ENCODE measurements at places on chromosomes 4 and X.

DNA sequence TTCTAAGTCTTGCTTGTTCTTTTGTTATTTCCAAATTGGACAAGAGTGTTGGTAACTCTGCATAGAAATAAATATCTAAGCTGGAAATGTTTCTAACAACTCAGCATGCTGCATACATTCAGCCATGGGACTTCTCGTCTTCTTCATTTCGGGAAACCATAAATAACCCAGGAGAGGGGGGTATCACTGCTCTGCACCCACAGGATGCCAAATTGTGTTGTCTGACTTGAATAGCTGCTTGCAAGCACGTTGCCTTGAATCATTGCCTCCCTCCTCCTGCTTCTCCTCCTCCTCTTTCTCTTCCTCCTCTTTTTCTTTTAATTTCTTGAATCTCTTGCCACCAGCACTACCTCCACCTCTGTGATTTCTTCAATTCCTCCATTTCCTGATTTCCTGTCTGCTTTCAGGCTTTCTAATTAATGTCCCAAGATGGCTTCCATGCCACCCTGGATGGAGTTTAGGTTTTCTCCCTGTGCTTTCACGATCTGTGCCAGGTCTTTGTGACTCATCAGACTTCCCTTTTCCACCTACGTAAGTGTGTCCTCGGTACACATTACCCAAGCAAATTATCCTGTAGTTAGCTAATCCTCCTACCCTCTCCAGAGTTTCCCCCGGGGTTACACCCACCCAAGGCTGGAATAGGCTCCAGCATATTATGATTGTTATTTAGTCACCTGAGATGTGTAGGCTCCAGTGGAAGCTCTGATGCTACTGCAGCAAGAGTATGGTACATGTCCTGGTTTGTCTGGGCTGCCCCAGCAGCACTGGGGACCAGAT lies 122.6 kb upstream of the VCX3B start:
- no peak for DNase-seq

DNA sequence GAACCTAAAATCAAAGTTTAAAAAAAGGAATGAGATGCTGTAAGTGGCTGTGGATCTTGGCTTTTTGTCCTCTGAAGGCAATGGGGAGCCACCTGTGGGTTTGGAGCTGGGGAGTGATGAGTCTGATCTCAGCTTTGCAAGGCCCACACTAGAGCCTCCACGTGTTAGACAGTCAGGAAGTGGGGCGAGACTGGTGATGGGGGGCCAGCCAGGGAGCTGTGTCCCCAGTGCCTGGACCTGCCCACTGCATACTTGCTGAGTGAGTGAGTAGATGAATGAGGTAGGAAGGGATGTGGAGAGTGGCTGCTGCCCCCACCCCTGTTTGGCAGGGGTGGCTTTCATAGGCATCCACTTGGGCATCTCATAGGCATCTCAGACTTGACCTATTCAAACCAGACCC lies 84.0 kb downstream of the NHSL2 start:
- DNase-seq: no peak

DNA sequence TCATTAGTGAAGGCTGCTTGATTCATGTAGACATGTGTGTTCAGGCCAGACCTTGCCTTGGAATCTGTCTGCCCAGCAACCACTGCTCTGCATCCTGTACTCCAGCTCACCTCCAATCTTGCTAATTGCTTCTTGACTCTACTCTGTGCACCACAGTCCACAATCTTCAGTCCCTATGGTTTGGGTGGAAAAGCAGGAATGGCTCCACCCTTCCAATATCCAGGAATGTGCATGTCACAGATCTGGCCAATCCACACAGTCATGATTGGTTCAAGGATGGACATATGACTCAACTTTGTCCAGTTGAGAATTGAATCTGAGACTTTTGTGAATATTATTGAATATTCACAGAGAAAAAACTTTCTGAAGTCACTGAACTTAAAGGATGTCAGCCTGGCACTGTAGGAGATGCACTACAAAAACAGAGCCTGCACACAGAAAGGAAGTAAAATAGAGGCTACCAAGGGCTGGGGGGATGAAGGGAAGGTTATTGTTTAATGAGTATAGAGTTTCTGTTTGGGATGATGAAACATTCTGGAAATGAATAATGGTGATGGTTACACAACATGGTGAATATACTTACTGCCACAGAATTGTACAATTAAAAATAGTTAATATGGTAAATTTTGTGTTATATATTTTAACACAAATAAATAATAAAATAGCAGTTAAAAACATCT lies 161.3 kb upstream of the USP38 start:
- DNase-seq: no peak

GRCh38 chr4:36322921-36323354 lies 41.5 kb downstream of the DTHD1 start:
- no peak for DNase-seq

DNA sequence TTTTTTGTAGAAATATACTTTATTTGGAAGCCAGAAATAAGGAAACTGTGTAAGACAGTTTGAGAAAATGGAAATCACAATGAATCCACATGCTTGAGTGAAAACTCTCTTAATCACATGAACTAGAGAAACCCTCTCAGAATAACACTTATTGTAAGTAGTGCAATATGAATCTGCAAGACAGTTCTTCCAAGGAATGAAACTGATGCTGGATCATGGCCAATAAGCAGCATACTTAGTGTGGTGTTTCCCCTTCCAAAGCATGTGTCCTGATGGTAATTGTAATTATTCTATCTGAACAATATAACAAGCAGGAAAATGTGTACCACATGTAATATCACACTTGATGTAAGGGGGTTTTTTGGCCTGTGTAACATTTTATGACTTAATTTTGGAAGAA lies 1870.5 kb upstream of the TENM3 start:
- DNase-seq: no peak

DNA sequence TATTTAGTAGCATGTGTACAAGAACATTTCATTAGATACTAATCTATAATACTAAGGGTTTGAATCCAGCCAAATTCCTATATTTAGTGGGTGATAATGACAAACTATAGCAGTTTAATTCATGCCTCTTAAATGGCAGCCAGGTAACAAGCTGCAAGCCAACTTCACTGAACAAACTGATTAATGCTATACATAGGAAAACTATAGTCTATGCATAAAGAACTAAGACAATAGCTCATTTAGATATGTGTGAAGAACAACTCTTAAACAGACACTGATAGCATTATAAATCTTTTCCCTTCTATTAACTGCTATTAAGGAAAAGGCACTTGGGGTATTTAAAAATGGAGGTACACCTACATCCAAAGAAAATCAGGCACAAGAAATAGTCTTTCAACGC lies 19.1 kb downstream of the ACSL1 start:
- DNase-seq: no peak

- DNase-seq: no peak
Observed at GRCh38 chr4:14345356-14345775, 656.9 kb upstream of the CPEB2 start.

- DNase-seq: no peak
Observed at GRCh38 chr4:40963897-40964478, 214.2 kb downstream of the NSUN7 start.

GRCh38 chr4:155339588-155339987 lies 37.2 kb downstream of the MAP9 start:
- no peak for DNase-seq

DNA sequence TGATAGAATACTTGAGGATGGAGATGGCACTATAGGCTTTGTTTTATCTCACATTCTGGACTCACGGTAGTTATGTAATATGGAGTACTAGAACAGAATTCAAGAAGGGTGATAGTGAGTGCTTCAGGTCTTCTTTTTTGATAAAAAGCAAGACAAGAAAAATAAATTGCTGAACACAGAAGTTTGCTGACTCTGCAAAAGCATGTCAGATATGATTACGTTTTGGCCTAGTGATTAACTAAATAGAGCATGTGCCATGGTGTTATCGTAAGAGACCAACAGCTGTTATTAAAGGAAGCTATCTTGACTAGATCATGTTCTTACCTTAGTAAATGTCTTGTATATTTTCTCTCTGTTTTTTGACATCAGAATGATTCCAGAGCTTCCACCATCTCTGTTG lies 436.9 kb upstream of the LCORL start:
- DNase-seq: no peak

DNA sequence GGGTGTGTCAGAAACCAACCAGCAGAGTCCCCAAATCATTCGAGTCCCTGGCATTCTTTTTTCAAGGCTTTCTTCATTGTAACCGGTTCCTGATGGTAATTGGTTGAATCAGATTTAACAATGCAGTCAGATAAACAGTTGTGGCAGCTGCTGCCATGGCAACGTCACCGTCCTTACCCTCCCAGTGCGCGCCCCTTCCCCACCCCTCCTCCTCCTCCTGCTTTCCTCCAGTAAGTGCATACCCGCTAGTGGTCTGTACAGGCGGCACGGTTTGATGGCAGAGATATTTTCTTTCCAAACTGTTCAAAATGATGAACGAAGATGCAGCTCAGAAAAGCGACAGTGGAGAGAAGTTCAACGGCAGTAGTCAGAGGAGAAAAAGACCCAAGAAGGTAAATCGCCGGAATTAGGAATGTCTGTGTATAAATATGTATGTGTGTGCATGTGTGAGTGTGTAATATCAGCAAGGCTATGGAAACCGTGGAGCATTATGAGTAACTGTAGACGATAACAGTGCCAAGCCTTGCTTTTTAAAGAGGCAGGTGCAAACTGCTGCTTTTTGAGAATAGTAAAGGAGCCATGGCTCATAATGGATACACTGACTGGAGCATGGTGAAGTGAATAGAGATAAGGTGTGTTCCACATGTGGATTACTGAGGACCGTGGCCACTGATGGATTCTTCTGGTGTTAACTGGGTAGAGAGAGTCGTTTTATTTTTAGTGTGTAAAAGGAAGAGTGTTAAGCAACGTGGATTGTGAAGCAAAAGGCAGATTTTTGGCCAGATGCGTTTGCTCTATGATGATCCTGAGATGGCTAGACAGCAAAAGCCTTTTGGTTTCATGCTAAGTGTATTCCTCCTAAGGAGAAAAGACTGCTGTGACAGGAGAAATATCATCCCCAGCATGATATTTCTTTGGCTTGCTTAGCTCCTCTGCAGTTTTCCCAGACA lies at the start of gene ANK2:
Gene ANK2, plus strand, starts transcription at position 233 of the 950 bp plus-strand sequence. Its CDS starts 76 bp downstream, at position 309.
- no peak for DNase-seq

DNA sequence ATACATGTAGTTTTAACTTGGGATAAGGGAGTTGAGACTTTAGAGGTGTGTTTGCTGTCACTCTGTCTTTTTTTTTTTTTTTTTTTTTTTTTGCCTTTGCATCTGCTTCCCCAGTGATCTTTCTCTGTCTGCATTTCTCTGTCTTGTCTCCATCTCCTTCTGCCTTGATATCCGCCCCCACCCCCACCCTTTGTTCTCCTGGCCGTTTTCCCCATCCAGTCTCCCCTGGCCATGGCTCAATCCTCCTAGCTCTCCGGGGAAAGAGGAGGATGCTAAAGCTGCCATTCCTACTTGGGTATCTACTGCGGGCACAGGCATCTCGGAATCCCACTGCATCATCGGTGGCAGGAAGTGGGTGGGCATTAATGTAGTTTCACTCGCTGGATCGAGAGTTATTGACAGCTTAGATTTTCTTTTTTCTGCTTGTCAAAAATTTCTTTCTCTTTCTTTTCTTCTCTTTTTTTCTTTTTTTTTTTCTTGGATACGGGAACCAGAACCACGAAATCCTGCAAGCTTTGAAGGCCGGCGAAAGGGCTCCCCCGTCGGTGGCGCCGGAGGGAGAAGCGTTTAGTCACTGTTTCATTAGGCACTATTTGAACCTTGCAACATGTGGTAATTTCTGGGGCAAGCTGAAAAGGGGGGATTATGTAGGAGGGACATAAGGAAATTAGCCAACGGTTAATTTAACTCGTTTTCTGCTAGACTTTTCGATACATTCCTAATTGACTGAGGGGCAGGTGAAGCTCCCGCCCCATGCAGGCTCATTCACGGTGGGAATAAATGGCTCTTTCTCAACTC lies 8.2 kb downstream of the GSX2 start:
- DNase-seq: no peak

- no peak for DNase-seq
Observed at GRCh38 chr4:1683261-1683735, 815 bp downstream of the FAM53A start.

- DNase-seq: no peak
Observed at GRCh38 chrX:119622356-119623232, 16.4 kb upstream of the NKRF start.

DNA sequence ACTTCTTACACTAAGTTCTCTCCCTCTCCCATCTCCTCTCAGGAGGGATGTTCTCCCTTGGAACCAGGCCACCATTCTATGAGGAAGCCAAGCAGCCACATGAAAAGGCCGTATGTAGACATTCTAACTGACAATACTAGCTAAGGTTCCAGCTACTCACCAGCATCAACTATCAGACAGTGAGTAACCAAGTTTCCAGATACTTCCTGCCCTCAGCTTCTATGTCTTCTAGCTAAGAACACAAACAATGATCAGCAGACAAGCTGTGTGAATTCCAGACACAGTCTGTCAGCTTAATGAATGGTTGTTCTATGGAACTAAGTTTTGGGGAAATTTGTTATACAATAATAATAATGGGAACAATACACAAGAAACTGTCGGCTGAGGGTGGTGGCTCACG lies 50.8 kb downstream of the SMIM14 start:
- DNase-seq: no peak

DNA sequence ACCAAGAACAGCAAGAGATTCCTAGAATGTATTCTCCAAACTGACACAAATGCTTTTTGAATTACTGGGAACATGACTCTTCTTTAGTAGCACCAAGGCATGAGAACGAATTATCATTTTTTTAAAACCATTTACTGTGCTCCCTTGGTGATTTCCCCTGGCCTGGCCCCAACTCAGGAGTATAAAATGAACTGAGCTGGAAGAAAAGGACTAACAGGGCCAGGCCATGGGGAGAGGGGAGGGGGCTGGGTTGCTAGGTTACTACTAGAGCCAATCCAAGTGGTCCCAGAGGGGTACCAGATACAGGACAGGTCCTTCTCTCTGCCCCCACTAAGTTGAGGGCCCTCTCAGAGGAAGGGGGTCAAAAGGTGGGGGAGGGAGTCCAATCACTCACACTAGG lies 23.1 kb downstream of the SASH3 start:
- no peak for DNase-seq

GRCh38 chr4:73707918-73708577 lies 32.3 kb upstream of the CXCL8 start:
- no peak for DNase-seq

- DNase-seq: no peak
Observed at GRCh38 chrX:154025230-154025629, 5.5 kb upstream of the IRAK1 start.

DNA sequence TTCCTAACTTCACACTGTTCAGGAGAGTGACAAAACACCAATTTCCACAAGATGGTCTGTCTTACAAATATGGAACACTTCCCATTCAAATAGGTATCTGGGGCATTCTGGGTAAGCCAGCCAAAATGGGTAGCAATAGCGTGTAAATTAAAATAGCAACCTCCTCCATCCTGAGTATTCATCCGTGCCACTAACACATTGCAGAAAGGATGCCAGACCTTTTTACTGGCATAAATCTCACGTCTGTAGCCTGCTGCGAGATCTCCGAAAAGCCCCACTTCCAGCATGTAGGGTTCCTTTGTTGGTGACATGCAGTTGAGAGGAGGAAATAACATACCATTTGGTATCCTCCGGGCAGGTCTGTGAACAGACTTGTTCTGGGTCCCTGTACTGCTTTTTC lies 52.7 kb upstream of the RAI2 start:
- DNase-seq: no peak

All from activated CD8-positive, alpha-beta memory T cell treated with anti-CD3 and anti-CD28 coated beads for 1 hour (primary cell).